Central memory CD8-positive, alpha-beta T cell (primary cell): ENCODE measurements at places on chromosomes 11 and 22.

DNA sequence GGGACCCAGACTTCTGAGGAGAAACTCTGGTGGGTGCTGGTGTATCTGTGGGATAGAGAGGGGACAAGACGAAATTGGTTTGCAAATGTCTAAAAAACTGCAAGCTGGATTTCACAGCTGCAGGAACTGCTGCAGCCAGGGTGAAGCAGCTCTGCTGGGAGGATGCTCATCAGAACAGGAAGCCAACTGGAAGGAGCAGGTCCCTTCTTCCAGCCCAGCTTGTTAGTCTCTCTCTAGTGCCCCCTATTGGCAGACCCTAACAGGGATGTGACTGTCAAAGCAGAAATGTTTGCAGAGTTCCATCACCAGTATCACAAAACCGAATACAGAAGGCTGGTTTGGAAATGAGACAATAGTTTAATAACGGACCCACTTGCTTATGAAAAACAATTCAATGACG lies 74.8 kb upstream of the SLC22A12 start:
- DNase-seq: no peak

DNA sequence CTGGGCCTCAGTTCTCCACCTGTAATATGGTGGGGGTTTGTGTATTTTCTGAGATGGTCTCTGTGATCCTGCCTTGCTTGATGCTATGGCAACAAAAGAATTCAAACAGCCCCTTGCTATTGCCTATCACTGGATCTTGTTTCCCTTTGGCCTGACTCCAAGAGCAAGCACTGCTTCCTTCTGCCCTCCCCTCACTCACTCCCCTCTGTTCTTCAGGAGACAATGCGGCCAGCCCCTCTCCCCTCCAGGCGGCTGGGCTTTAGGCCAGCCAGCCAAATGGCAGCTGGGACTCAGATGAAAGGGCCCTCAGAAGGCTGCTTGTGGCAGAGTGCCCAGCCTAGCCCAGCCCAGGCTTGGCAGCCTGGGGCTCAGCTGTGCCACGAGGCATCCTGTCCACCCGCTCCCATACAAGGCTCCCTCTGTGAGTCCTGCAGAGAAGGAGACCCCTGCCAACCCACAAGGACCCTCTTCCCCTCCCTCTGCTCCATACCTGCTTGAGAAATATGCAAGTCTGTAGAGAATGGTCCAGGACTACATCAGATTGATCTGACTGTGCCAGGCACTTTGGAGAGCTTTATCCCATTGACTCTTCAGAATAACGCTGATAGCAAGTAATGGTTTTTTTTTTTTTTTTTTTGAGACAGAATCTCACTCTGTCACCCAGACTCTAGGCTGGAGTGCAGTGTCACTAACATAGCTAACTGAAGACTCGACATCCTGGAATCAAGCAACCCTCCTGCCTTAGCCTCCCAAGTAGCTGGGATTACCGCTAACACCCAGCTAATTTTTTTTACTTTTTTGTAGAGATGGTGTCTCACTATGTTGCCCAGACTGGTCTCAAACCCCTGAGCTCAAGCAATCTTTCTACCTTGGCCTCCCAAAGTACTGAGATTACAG lies 7.6 kb upstream of the KCTD14 start:
- DNase-seq: no peak

DNA sequence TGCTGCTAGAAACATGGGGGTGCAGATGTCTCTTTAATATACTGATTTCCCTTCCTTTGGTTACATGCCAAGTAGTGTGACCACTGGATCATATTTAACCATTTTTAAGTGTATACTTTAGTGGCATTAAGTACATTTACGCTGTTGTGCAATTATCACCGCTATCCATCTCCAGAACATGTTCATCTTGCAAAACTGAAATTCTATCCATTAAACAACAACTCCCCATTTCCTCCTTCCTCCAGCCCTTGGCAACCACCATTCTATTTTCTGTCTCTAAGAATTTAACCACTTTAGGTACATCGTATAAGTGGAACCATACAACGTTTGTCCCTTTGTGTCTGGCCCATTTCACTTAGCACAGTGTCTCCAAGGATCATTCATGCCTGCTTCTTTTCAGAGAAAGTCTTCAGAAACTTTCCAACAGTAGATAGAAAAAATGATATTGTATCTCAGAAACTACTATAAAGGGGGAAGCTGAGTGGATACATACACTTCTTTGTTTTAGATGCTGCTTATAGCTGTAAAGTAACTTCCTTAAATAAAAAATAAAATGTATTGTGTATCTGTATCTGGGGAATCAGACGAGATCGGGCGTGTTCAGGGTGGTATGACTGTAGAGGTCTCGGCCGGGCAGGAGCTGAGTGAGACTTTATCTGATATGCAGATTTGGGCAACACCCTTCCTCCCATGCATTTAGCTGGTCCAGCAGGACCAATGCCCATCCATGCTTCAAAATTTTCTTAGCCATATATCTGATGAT lies 44.6 kb upstream of the ZBED5 start:
- no peak for DNase-seq

GRCh38 chr11:71117311-71117710 lies 135.1 kb downstream of the SHANK2 start:
- no peak for DNase-seq

GRCh38 chr11:14203321-14203720 lies 155.7 kb downstream of the RRAS2 start:
- DNase-seq: no peak

DNA sequence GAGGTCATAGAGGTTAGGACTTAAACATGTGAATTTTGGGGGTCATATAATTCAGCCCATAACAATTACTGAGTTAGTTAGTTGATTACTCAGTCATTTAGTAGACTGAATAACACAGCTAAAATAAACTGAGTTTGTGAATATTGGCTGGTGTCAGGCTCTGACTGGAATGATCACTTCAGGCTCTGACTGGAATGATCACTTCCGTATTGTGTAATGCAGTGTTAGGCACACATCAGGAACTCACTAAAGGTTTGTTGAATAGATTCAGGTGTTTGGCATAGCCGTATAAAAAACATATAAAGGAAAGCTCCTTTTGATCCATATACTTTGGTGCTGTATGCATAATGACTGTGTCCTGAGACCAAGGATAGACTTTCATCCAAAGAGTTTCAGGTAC lies 610.5 kb downstream of the INSC start:
- DNase-seq: no peak

- DNase-seq: no peak
Measured at GRCh38 chr22:37462983-37463382, 23.2 kb downstream of the MFNG start.

DNA sequence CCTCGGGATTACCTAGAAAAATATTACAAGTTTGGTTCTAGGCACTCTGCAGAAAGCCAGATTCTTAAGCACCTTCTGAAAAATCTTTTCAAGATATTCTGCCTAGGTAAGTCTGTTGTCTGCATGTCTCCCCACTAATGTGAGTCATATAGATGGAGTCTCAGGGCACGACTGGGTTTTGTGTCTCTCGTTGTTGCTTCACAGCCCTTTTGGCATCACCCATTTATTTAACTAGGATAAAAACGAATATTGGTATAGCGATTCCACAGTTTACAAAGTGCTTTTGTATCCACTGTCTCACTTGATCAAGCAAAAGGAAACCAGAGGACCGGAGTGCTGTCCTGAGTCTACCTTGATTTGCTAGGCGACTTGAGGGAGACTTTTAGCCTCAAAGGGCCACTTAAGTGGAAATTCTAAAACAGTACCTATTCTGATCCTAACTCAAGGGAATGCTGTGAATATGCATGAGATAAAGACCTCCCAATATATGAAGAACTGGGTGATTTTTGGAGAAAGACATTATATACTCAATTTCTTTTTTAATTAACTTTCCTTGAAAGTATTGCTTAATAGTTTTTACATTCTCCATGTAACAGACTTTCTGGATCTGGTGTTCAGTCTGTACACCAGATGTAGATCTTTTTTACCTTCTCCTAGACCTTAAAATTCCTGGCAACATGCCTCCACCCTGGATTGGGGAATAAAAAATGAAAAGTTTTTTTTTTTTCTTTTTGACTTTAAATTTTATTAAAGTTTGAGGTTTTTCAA lies 590 bp downstream of the NNMT start:
- no peak for DNase-seq

DNA sequence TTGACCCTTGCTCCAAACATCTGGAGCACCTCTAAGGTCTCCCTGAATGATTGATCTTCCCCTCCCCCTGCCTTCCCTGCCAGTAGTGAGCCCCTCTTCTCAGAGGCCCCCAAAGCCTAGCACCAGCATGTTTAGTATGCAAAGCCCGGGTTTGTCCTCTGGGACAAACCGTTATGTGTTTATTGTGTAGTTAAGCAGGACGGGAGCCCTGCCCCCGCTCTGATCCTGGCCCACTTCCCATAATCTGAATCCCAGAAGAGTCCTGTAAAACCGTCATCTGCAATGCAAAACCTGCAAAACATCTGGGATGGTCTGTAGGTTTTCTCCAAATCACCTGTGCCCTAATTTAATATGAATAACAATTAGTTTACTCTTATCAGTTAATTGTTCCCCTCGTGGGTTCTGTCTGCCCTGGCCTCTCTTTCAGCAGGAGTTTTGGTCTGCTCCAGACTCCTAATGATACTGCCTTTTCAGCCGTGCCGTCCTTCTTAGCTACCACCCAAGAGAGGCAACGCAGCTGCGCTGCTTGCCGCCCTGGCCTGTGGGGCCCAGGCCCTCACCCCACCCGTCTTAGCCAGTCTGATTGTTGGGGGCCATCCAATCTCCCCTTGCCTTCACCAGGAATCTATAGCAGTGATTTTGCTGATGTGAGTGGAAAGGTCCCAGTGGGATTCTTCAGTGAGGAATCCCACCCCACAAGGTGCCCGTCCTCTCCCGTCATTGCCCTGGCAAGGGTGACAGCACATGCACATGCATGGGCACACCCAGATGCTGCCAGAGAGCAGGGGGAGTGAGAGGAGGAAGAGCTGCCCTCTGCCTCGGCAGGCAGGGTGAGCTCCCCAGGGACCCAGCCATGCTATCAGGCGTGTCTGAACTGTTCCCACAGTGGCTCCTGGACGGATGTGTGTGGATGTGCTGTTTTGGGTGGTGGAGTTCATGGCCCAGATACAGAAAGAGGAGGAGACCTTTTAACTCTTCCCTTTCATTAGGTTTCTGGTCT lies 3.0 kb upstream of the B3GAT1 start:
- no peak for DNase-seq

- no peak for DNase-seq
Measured at GRCh38 chr11:111357150-111358037, 21.7 kb downstream of the POU2AF1 start.

GRCh38 chr22:35634015-35634414 lies 14.2 kb upstream of the APOL6 start:
- DNase-seq: no peak

DNA sequence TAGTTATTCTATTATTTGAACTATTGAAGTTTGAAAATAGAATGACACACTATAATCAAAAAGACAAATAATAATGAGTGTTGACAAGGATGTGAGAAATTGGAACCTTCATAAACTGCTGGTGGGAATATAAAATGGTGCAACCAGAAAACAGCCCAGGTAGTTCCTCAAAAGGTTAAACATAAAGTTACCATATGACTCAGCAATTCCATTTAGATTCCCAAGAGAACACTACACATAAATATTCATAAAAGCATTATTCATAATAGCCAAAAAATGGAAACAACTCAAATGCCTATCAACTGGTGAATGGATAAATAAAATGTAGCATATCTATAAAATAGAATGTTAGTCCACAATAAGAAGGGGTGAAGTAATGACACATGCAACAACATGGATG lies 21.7 kb downstream of the CCDC73 start:
- DNase-seq: no peak

DNA sequence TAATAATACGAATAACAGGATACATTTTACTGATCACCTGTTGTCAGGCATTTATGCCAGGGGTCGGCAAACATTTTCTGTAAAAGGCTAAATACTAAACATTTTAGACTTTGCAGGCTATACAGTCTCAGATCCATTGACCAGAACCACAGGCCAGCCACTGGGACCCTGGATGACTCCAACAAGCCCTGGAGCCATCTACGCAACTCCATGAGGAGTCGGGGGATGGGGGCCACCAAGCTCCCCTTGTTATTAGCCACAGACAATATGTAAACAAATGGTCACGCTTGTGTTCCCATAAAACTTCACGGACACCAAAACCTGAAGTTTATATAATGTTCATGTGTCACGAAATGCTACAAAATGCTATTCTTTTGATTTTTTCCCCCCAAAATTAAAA lies 54.4 kb upstream of the EMID1 start:
- no peak for DNase-seq

DNA sequence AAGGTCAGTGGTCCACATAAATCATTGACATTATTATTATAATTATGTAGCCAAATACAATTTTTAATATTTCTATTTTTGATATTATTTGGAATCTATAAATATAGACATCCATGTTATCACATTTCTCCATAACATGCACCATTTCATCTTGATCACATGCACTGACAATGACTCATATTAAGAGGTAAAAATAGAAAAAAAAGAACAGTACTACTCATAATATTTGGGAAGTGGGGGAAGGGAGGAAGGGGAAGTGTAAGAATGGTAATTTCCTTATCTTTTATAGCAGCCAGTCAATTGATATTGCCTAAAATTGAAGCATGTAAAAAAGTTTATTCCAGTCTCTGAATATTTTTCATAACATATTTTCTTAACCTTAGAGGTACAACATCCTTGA lies 72.3 kb downstream of the ADM start:
- no peak for DNase-seq
